ENCODE measurements at places on chromosomes 7 and 10.
A peak's percentile ranks its signal among the peaks of the same experiment; 100 is the strongest.

GRCh38 chr7:152369518-152369917, 66.3 kb downstream of the KMT2C start:
- no peak for DNase-seq

- no peak for DNase-seq
Measured at GRCh38 chr7:63023182-63023787, 975.4 kb upstream of the ZNF722 start.

DNA sequence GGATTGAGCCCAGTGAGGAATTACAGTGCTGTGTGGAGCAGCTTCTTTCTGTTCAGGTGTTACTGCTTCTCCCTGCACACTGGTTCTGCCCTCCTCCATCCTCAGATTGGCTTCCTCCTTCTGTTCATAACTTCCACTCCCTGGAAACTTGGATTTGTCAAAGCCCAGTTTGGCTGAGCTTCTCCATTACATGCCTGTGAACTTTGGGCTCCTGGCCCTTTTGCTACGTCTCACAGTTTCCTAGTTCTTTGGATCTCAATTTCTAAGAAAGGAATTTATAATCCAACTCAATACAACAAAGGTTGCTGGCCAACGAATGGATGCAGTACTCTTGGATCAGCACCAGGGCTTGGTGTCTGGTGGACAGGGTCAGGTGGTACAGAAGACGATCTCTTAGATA, 318.1 kb downstream of the RPS24 start:
- no peak for DNase-seq

DNA sequence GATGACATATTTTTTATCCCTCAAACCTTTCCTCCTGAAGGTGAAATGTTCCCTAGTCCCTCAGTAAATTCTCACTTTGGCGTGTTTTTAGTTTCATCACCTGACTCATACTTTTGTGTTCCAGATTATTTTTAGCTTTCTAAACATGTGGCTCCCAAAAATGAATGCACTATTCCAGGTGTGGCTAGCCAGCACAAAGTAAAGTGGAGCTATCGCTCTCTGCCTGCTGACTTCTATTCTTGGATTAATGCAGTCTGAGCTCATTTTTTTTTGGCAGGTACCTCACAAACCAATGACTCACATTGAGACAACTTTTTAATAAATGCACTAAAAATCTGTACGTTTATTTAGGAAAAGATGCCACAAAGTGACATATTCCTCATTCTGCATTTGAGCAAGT, 58.8 kb upstream of the LANCL2 start:
- no peak for DNase-seq

DNA sequence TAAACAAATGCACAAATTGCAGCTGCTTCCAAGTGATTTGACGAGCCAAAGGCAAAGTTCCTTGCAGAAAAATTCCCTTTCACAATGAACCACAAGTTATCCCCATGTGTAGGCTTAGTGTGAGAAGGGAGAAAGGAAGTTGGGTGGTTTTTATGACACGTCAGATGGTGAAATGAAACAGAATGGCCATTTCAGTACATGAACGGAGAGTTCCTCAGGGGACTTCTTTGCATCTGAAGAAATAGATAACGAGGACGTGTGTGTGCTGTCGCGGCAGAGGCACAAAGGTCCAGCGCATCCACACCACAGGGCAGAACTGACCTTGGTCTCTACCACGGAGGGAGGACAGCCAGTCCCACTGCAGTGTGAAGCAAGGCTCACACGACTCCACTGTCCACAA, 135.9 kb downstream of the PAXIP1 start:
- no peak for DNase-seq

DNA sequence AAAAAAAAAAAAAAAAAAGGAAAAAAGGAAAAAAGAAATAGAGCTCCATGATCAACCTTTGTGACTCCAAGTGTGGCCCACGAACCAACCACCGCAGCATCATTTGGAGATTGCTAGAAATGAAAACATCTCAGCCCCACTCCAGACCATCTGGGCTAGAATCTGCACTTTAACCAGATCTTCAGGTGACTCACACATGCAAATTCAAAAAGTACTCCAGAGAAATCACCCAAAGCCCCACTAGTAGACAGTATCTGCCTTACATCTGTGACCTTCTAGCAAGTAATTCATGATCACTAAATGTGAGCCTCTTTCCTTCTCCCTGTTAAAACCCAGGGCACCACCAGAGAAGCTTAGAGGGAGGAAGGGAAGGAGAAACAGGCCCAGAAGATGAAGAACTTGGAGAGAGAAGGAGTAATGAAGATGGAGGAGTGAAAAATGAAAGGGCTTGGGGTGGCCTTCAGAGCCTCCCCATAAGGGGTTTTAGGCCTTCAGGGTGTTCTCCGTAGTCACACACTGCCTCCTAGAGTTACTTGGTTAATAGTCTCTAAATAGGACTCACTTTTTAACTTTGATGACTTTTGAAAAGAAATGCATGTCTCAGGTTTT, 94.0 kb downstream of the SLC37A3 start:
- peak; percentile 38 for DNase-seq

GRCh38 chr7:35695987-35696386, 1.1 kb upstream of the HERPUD2 start:
- no peak for DNase-seq

DNA sequence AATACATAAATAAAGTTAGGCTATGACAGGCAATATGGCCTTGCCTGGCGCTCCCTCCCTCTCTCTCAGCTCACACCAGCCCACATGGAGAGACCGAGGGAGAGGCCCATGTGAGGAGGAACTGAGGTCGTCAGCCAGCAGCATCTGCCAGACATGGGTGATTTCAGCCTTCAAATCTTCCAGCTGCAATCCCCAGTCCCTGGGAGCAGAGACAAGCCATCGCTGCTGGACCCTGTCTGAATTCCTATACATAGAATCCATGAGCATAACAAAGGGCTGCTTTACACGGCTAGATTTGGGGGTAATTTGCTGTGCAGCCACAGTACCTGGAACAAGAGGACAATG, 35.6 kb downstream of the ANKRD16 start:
- DNase-seq, result no peak

- DNase-seq, result no peak
Measured at GRCh38 chr7:2474224-2474623, 2.0 kb downstream of the GRIFIN start.

GRCh38 chr7:71626206-71626605, 494.3 kb downstream of the GALNT17 start:
- DNase-seq, result no peak

GRCh38 chr7:121006711-121007315, 18.3 kb downstream of the CPED1 start:
- no peak for DNase-seq

DNA sequence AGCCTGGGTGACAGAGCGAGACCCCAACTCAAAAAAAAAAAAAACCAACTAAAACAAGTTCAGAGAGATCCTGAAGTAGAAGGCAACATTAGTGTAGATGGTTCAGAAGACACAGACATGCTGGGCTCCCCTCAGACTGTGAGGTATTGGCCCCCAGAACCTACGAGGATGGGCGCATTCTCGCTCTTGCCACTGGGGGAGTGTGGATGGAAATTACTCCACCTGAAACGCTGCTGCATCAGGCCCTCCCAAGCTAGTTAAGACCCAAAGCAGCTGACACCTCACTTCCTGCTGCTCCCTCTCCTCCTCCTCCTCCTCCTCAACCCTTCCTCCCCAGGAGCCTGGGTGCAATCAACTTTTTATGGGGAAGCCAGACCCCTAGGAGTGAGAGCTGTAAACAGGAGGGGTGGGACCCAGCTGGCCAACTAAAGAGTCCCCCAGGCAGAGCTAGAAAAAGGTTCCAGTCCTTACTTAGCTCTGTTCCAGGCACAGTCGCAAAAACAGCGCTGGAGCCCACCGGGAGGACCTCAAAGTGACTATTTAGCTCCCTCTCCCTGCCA, 7.4 kb downstream of the SH3PXD2A start:
- no peak for DNase-seq

- no peak for DNase-seq
Measured at GRCh38 chr7:94060752-94061151, 56.6 kb upstream of the BET1 start.

GRCh38 chr10:110762109-110762848, 109.4 kb upstream of the PDCD4 start:
- no peak for DNase-seq

DNA sequence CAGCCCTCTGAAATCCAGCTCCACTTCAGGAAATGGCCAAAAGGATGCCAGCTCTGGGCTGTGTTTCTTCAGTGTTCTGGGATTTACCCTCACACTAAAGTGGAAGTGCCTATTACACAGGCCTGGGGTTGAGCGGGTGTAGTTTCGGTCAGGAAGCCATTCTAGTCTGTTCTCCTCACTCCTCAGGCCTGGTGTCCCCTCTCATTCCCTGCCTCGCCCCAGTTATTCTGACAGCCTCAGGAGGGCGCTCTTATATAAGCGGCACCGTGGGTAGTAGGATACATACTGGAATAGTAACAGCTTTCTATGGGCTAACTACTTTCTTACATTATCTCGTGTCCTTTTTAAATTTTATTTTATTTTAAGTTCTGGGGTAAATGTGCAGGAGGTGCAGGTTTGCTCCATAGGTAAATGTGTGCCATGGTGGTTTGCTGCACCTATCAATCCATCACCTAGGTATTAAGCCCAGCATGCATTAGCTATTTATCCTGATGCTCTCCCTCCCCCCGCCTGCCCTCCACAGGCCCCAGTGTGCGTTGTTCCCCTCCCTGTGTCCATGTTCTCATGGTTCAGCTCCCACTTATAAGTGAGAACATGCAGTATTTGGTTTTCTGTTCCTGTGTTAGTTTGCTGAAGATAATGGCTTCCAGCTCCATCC, 12.2 kb upstream of the LGI1 start:
- DNase-seq, result no peak

- DNase-seq, result no peak
Measured at GRCh38 chr10:32795598-32796183, 162.3 kb downstream of the ITGB1 start.

- DNase-seq, result no peak
Measured at GRCh38 chr10:43354330-43354635, 17.2 kb upstream of the FXYD4 start.

DNA sequence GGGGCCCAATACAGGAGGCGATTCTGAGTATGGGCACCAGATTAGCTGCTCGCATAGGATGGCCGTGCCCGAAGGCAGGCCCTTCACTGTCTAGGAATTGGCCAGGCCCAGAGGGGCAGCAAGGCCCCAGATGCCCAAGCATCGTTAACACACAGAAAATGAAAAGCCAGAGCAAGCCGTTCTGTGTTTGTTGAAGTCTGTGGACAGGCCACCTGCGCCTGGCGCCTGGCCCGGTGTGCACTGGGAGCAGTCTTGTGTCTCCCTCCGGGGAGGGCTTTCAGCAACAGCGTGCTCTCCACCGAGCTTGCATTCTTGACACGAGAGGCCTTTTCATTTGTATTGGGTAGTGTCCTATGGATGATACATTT, 34.5 kb upstream of the TTYH3 start:
- DNase-seq, result no peak

GRCh38 chr10:110461088-110461487, 36.6 kb upstream of the DUSP5 start:
- no peak for DNase-seq

GRCh38 chr7:5549096-5549763, 125.6 kb upstream of the TNRC18 start:
- DNase-seq, result no peak

DNA sequence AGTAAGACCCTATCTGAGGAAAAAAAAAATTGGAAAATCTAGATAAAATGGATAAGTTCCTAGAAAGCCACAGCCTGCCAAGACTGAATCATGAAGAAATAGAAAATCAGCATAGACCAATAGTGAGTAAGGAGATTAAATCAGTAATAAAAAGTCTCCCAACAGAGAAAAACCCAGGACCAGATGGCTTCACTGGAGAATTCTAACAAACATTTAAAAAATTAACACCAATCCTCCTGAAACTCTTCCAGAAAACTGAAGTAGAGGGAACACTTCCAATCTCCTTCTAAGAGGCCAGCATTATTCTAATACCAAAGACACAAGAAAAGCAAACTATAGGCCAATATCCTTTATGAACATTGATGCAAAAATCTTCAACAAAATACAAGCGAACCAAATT, 8.8 kb upstream of the LIMK1 start:
- DNase-seq, result no peak

DNA sequence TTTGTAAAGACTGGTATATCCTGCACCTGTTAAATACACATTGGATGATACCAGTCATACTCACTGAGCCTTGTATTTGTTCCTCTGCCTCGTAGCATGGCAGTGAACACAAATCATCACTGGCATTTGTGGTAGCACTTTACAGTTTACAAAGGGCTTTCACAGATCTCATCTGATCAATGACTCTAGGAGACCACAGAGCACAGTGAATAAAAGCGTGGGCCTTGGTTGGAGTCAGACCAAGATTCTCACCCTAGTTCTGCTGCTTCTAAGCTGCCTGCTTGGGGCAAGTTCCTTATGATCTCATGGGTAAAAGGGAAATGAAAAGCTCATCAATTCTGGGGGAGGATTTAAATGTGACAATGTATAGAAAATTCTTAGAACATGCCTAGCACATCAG, 129.9 kb upstream of the AGK start:
- no peak for DNase-seq

DNA sequence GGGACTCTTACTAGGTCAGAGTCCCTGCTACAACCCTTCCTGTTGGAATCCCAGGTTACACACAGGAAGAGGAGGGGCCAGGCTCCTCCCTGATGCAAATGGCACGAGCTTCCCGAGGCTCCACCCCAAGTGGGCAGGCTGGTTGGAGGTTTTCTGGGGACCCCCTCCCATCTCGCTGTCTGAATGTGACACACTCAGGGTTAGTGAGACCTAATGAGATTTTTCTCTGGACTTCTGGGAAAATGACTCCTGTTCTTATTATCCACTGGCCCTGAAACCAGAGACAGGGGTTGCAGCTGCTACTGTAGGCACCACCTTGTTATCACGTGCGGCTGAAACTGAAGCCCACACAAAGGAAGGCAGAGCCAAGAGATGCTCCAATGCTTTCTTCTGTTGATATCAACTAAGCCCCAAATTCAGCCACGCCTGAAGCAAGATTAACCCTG, 103.3 kb downstream of the FAM107B start:
- no peak for DNase-seq

GRCh38 chr7:112450807-112451761, 824 bp downstream of the IFRD1 start:
- DNase-seq, result peak; percentile 81

GRCh38 chr7:30162622-30163124, 27.9 kb downstream of the MTURN start:
- no peak for DNase-seq

DNA sequence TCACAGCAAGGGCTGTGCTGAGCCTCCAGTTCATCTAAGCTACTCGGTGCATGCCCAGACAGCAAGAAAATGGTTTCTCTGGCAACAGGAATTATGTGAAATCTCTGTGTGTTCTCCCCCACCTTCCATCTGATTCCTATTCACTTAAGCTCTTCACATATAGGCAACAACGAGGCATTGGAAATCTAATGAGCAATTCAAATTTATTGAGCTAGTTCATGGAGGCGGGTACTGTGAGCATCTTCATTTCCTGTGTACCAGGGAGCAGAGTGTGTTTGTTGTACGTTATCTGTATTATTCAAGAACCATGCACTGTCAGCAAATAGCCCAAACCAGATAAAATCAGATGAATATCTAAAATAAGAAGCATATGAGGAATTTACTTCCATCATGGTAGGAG, 739.1 kb downstream of the MAGI2 start:
- no peak for DNase-seq

- no peak for DNase-seq
Measured at GRCh38 chr7:85075864-85076263, 111.0 kb downstream of the SEMA3D start.

- no peak for DNase-seq
Measured at GRCh38 chr7:121373177-121373576, 22.9 kb downstream of the FAM3C start.

GRCh38 chr10:27364028-27364427, 123.4 kb upstream of the ACBD5 start:
- DNase-seq, result no peak

- no peak for DNase-seq
Measured at GRCh38 chr10:76311752-76312636, 880.6 kb downstream of the LRMDA start.

GRCh38 chr10:12847361-12847975, 154.0 kb downstream of the CCDC3 start:
- no peak for DNase-seq

Data from frontal cortex (tissue), 4 donors.